Kidney epithelial cell (primary cell): ENCODE measurements at places on chromosomes 13 and 19. TPM values are rescaled to one million over a fixed set of nuclear protein-coding genes. Genes with fewer than 3 reads are reported as not detected.

DNA sequence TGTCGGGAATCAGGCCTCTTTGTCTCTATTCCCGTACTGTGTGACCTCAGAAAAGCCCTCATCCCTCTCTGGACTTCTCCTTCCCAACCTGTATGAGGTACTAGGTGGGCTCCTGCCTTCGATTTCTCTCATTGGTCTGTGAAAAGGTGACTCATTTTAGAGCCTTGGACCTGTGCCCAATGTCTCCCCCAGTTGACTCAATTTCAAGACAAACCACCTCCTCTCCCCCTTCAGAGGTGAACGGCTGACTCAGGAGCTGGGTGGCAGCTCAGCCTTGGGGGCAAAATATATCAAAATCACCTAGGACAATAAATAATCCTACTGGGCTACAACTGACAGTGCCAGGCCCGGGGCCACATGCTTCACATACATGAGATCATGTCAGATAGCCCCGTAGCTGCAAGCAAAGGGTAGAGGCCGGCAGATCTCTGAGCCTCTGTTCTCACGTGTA lies 630 bp downstream of the COQ8B start:
- DNase-seq: peak; percentile 90

- no peak for DNase-seq
These were observed 44.2 kb upstream of the HOMER3 start for GRCh38 chr19:18985257-18985656.

- no peak for DNase-seq
These were observed 9.3 kb downstream of the IRF2BP1 start for GRCh38 chr19:45876411-45877197.

DNA sequence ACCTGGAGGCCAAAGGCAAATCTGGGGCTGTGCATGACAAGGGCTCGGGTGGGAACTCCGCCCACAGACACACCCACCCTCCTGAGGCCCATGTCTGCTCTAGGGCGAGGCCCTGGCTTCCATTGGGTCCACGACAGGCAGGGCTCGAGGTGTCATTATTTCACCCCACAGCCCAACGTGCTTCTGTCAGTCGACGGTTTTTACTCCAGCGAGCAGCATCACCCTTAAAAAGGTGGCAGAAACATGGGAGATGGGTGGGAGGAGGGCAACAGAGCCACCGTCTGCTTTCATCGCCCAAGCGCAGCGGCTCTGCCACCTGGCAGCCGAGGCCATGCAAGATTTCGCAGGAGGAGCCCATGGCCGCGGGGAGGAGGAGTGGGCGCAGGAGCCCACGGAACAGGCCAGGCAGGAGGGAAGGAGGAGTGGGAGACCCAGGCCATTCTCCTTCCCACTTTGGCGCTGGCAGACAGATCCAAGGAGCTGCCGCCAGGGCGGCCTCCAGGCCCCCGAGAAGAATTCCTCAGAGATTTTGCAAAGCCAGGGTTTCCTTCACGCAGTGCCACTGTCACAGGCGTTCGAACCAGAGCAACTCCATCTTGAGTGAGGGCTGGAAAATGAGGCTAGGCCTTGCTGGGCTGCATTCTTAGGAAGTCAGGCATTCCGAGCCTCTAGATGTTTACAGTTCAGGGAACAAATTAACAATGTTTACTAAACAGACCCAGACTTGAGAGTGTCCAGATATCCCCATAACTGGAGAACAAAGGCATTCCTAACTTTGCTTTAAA lies 49.3 kb upstream of the TUBGCP3 start:
- no peak for DNase-seq

GRCh38 chr19:28046932-28047331 lies 1166.0 kb downstream of the UQCRFS1 start:
- no peak for DNase-seq

DNA sequence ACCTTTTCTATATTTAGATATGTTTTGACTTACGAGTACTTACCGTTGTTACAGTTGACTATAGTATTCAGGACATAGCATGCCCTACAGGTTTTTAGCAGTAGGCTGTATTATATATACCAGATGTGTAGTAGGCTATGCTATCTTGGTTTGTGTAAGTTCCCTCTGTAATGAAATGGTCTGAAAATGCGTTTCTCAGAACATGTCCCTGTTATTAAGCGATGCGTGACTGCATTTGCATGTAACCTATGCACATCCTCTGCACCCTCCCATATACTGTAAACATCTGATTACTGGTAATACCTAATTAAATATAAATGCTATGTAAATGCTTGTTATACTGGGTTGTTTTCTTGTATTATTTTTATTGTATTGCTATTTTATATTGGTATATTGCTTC lies 6.6 kb downstream of the ZNF766 start:
- no peak for DNase-seq

GRCh38 chr13:73168953-73169401 lies 110.2 kb downstream of the KLF5 start:
- no peak for DNase-seq

DNA sequence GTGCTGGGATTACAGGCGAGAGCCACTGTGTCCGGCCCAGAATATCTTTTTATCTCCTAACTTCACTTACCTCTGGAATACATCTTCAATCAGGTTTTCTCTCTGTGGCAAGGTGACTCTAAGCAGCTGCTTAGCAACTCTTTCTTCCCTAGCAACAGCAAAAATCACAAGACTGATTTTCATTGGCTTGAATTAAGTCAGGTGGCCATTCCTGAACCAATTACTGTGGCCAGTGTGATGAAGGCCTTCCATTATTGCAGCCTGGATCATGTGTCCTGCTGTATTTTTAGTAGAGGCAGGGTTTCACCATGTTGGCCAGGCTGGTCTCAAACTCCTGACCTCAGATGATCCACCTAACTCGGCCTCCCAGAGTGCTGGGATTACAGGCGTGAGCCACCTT lies 9.0 kb upstream of the LTBP4 start:
- DNase-seq: no peak

DNA sequence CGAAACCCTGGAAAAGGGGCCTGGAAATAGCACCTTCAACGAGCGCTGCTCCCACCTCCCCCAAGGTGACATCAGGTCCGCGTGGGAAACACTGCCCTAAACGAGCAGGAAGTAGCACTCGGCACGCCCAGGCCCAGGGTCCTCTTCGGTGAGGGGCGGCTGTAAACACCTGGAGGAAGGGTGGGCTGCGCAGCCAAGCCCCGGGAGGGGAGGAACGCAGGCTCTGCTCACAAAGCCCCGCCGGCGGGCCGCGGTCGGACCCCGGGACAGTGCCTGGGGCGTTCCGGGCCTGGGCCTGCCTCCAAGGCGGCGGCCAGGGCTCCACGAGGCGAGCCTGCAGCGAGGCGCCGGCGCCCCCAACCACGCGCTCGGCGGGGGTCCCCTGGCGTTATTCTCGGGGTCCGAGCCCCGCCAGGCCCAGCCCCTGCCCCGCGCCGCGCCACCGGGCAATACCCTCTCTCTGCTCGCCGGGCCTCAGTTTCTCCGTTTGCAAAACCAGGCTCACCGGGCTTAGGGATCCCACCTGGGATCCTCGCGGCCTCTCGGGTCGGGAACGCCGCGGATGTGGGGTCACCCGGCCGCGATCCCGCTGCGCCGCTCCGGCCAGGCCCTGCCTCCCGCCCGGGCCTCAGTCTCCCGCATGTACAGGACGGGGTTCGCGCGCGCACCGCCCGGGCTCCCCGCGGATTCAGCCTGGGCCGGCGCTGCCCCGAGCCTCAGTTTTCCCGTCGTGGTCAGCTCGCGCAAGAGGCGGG lies 630 bp downstream of the RNF126 start:
- no peak for DNase-seq

DNA sequence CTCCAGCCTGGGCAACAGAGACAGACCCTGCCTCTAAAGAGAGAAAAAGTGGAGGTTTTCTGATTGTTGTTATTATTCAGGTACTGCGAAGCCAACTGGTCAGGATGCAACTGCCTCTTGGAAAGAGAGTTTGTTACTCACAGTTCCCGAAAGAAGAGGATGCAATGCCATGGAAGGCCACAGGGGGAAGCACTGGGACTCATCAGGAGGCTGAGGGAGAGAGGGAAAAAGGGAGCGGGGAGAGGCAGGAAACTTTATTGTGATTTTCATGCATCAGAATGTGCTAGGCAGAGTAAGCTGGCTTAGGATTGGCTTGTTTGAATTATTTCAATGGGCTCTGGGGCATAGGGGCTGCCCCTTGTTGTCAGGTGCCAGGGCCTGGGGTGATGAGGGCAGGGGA lies 27.6 kb downstream of the MYO9B start:
- DNase-seq: no peak

DNA sequence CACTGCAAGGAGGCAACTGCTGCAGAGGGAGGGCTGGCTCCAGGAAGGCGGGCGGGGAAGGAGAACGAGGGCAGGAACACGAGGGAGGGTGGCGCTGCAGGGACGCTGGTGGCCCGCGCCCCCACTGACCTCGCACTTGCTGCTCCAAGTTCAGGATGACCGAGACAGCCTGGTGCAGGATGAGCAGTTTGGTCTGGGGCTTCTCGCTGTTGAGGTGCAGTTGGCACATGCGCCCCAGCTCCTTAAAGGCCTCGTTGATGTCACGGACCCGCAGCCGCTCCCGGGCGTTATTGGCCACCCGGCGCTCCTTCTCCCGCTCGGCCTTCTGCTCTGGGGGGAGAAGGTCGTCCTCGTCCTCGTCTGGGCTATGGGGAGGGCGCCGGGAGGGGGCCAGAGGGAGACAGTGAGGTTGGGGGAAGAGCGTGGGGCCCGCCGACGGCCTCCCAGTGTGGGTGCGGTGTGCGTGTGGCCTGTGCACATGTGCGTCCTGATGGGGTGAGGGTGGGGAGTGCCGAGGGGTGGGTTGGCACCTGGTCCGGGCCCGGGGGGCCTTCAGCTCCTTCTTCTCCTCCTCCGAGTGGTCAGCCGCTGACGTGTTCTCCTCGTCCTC lies 10.0 kb upstream of the UQCR11 start:
- DNase-seq: no peak

- no peak for DNase-seq
These were observed 5.2 kb downstream of the PPP1R14A start for GRCh38 chr19:38250821-38251563.

DNA sequence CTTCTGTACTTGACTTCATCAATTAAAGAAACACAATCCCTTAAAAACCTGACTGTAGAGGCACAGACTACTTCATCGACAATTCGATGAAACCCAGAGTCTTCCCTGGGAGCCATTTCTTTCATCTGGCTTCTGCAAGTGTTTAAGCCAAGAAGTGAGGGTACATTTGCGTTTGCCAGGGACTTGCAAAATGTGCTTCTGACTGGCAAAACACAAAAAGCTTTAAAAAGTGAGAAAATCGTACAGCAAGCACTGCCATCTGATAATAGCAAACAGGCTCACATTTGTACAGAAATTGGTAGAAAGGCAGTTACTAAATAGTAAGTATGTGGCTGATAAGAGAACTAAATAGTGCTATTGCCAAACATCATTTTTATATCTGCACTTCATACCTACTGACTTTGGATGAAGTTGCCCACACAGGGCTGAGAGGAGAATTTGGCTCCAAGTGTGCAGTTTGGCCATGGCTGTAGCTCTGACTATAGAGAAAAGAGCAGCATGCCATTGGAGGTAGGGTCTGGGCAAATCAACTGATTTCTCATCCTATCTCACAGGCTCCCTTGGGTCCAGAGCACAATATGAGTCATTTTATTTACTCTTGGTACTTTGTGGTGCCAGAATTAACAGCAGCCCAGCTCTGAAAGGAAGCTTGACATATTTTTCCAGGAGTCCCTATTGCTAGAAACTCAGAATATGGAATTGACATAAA lies 358.1 kb downstream of the OXGR1 start:
- no peak for DNase-seq

DNA sequence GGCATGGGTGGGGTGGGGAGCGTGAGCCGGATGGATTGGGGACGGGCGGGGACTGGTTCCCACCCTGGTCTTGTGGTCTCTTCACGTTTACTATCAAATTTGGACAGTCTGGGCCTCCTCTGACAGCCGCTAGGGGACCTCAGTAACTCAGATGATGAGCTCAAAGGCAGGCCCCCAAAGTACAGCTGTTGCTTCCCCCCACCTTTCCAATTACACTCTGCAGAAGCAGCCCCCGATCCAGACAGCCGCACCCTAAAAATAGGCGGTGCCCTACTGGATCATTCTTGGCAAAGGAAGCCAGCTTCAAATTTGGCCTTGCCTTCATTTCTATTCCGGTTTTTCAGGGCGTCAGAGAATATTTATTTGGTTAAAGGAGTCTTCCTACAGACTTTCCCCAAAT lies 1.9 kb upstream of the FOXO1 start:
- DNase-seq: no peak

- no peak for DNase-seq
These were observed 12.4 kb upstream of the ZSCAN4 start for GRCh38 chr19:57656346-57656745.

- no peak for DNase-seq
These were observed 17.7 kb downstream of the POLRMT start for GRCh38 chr19:615619-616018.

- DNase-seq: peak; percentile 76
These were observed 80.4 kb downstream of the LRCH1 start for GRCh38 chr13:46633416-46633815.

DNA sequence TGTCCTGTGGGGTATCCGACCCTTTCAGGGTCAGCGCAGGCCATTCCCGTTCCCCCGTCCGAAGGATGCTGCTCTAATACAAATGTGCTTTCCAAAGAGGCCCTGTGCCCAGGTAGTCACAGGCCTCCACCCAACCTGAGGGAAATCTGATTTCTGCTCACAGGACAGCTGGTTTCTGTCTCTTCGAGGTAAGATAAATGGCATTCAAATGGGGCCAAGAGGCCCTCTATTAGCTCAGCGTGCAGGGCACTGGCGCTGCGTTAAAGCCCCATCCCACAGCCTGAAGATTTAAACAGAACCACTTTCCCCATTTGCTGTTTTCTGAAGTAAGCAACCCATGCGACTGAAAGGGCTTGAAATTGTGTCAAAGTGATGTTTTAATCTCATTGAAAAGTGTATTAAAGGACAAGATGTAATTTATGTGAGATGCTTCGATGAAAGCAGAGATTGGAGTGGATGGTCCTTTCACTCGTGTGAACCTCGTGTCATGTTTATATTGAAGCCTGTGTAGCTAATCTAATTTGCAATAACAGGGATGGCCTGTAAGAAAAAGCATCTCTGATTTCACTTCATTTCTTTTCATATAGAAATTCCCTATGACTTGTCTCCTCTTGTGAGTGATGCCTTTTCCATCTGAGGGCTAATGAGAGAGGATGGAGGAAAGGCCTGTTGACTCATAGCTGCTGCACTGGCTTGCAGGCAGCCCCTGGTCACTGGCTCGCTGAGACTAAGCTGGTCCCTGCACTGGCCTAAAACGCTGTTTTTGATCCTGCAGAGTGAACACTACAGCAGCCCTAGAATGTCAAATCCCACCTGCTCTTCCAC lies 7.3 kb upstream of the SOX1 start:
- no peak for DNase-seq

GRCh38 chr19:18473003-18473705 lies 35.2 kb upstream of the ISYNA1 start:
- no peak for DNase-seq

MAST1 gene
- total RNA-seq: 0.88 and 2.4 TPM in 2 replicates

KLK3 gene
- total RNA-seq: not detected in 2 replicates

WTIP gene
- 33.4 and 50.5 TPM in 2 replicates for total RNA-seq

ERICH6B gene
- total RNA-seq: not detected in 2 replicates

ZNF737 gene
- total RNA-seq: 8.5 and 11.4 TPM in 2 replicates

KRTDAP gene
- total RNA-seq: not detected in 2 replicates

SMIM44 gene
- 0.62 and 1.2 TPM in 2 replicates for total RNA-seq

ZNF99 gene
- under 0.01 and 0.13 TPM in 2 replicates for total RNA-seq
